Right hindlimb (tissue), 1 donor: ENCODE measurements at places on chromosomes 6 and 20.

GRCh38 chr20:312067-312466 lies 13.3 kb upstream of the SOX12 start:
- DNase-seq, result no peak

- no peak for DNase-seq
These were observed 37.9 kb downstream of the GPX5 start for GRCh38 chr6:28563430-28564095.

GRCh38 chr6:34236131-34236442 lies 586 bp upstream of the HMGA1 start:
- no peak for DNase-seq

- DNase-seq, result no peak
These were observed 52.6 kb upstream of the NAA20 start for GRCh38 chr20:19964289-19965265.

- no peak for DNase-seq
These were observed 70.2 kb downstream of the BLOC1S5 start for GRCh38 chr6:7993952-7994351.
